ENCODE measurements at places on chromosomes 12 and 14. TPM values are rescaled to one million over a fixed set of nuclear protein-coding genes. Genes with fewer than 3 reads are reported as not detected.

BCL2L2 gene
- total RNA-seq, result 41.4 TPM

LRRIQ1 gene
- total RNA-seq, result not detected

ITGB7 gene
- 6.2 TPM for total RNA-seq

PARPBP gene
- 2.7 TPM for total RNA-seq

KLRD1 gene
- 2.3 TPM for total RNA-seq
